ENCODE measurements at places on chromosomes 1 and 21.

DNA sequence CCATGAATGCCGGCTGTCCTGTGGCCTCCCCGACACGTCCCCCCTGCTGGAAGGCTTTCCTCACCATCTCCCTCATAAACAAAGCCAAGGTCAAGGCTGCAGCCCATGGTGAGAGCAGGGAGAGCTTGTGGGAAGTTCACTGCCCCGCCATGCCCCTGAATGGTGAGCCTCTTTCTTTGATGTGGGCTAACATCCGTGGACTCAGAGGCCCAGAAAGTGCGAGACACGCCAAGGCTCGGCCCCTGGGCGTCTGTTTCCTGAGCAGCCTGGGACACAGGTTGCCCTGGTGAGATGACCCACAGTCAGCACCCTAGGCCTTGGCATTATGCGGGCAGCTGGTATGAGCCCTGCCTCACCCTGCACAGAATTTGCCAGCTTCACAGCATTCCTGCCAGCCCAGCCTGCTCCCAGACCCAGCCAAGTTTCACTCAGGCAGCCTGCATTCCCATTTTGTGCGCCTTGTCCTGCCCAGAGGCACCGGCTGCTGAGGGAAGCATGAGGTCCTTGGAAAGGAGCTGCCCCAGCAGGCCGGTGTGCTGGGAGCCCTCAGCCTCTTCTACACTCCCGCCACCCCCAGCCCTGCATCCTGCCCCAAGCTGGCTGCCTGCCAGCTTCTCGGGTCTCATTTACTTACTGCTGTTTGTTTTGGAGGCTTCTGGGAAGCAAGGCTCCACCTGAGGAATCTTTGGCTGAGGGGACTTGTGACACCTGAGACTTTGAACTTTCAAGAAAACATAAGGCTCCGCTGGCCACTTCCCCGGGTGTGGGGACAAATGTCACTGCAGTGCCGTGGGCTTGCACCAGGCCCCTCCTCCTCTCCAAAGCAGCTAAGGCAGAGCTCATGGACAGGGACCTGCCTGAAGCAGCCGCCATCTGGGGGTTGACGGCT, 31.9 kb downstream of the NEK2 start:
- DNase-seq = peak; percentile 63

- DNase-seq = peak; percentile 24
Observed at GRCh38 chr1:85554630-85555327, 25.8 kb upstream of the CCN1 start.

DNA sequence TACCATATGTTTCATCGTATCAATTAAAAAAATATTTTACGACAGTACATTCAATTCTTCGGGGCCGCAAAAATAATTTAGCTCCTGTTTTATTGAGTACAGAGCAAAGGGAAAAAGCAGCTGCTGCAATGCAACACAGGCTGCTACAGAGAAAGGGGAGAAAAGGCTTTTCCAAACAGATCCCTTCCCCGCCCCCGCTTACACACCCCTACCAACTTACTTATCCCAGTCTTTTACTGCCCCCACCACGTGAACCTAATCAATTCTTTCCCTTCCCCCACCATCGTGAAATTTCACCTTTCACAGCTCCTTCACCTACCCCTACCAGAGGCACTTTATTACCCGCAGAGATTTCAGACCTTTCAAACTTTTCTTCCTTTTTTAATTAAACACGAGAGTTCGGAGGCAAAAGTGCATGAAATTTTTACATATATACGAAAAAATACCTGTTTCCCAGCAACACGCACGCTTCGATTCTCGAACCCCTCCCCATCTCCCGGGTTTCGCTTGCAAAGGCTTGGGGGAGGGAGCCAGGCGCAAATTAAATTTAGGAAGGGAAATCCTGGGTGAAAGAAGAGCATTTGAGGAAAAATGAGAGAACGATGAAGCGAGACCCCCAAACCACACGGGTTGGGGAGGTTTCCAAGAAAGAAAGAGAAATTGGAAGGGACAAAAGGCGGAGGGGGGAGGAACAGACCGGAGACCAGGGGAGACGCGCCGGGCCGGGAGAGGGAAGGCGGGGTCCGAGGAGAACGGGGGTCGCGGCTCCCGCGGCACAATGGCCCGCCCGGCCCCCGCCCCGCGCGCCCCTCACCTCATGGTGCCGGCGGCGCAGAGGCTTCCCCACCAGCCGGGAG, 823 bp downstream of the ENAH start:
- DNase-seq = no peak

DNA sequence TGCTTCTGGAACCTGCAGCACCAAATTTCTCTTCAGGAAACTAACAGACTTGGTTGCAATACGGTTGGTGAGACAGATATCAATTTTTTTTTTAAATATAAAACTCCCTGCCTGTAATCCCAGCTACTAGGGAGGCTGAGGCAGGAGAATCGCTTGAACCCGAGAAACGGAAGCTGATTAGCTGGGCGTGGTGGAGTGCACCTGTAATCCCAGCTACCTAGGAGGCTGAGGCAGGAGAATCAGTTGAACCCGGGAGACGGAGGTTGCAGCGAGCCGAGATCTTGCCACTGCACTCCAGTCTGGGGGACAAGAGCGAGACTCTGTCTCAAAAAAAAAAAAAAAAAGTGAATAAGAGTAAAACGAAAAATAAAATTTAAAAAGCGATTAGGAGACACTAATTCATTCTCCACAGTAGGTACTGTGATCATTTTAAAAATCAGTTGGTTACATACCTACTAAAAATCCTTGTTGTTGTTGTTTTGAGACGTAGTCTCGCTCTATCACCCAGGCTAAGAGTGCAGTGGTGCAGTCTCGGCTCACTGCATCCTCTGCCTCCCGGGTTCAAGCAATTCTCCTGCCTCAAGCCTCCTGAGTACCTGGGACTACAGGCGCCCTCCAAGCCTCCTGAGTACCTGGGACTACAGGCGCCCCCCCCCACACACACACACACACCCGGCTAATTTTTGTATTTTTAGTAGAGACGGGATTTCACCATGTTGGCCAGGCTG, 796 bp upstream of the RBM8A start:
- DNase-seq = no peak

- DNase-seq = no peak
Observed at GRCh38 chr1:167602840-167603239, 27.2 kb upstream of the RCSD1 start.

- no peak for DNase-seq
Observed at GRCh38 chr1:20660363-20660762, 806 bp downstream of the DDOST start.

DNA sequence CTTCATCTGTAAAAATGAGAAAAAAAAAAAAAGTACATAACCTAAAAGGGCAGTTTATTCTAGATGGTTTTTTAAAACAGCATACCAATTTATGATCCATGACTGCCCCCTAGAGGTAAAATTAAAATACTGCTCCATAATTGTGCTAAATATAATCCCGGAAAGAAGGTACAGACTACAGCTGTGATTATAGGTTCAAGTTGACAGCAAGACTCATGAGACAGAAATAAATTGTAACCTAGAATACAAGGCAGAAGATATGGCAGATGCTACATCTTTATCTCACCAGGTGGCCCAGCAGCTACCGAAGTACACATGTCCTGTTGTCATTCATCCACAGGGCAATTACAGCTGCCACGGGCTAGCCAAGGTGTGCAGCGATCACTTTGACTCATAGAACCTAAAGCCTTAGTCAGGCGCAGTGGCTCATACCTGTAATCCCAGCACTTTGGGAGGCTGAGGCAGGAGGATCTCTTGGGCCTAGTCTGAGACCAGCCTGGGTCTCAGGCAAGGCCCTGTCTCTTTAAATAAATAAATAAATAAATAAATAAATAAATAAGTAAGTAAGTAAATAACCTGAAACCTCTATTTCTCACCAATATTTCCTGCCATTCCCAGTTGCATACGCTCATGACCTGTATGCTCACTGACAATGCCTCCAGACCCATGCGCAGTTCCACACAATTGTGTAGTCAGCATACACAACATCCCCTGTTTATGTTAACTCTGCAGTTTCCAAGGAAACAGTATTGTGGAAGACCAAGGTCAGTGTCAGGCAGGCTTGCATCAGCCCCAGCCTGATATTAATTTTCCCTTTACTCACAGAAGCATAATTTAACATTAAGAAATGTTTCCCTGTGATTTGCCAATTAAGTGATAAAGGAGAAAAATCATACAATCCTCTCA, 18.3 kb upstream of the PPIE start:
- DNase-seq = peak; percentile 68

DNA sequence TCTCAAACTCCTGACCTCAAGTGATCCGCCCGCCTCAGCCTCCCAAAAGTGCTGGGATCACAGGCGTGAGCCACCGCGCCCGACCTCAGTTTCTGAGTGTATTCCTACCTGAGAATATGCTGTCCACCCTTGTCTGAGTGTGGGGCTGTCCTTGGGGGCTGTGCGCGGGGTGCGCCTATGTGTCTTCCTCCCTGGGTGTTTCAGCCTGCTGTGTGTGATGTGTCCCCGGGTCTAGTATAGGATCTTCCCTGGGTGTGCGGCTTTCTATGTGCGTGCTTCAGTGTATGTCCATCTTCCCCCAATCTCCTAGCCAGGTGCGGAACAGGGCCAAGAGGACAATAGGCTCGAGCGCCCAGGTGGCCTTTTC, 8.3 kb upstream of the ID3 start:
- DNase-seq = no peak

DNA sequence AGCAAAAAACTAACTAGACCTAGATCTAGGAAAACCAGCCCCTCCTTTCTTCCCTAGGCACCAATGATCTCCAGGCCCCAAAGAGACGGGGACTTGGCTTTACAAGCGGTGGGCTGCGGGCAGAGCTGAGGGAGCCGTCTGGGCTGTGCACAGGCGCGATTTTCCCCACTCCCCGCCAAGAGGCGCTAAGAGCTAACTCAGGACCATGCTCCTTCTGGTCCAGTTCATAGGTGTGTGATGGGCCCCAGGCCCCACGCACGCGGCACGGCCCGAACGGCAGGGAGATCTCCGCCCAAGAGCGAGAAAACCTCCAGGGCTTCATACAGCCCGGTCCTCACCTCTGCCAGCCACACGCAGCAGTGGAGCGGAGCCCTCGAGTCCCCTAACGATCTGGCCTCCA, 7.5 kb upstream of the GPR153 start:
- no peak for DNase-seq

GRCh38 chr1:21749859-21750468, 33.0 kb downstream of the USP48 start:
- DNase-seq = no peak

DNA sequence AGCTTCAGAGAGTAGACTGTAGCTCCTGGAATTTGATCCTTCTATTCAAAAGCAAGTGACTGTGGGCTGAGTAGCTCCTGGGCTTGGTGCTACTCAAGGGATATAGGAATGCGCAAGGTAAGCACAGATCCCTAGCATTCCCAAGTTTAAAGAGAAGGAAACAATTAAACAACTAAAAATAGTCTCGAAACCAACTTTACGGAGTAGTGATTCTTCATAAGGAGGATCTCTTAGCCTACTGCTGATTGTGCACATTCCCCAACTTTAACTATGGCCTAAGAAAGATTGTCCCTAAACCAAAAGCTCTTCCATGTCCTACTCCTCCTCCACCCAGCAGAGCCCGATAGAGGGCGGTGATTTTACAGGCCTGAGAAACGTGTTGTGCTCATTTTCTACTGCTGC, 226.5 kb upstream of the CAMK1G start:
- DNase-seq = no peak

DNA sequence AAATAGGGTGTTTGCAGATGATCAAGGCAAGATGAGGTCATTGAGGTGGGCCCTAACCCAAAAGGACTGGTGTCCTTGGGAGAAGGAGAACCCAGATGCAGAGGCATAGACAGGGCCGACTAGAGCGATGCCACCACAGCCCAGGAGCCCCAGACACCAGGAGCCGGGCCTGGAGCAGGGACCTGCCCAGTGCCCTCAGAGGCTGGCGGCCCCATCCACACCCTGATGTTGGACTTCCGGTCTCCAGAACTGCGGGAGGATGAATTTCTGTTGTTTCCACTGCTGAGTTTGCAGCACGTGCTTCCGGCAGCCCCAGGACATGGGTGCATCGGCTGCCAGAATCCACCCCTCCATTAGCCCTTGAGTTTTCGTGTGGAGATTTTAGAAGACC, 7.2 kb upstream of the ACTRT2 start:
- DNase-seq = no peak

- DNase-seq = no peak
Observed at GRCh38 chr1:182598296-182598695, 5.9 kb downstream of the RGS16 start.

- DNase-seq = no peak
Observed at GRCh38 chr1:232327899-232328298, 302.0 kb downstream of the SIPA1L2 start.

DNA sequence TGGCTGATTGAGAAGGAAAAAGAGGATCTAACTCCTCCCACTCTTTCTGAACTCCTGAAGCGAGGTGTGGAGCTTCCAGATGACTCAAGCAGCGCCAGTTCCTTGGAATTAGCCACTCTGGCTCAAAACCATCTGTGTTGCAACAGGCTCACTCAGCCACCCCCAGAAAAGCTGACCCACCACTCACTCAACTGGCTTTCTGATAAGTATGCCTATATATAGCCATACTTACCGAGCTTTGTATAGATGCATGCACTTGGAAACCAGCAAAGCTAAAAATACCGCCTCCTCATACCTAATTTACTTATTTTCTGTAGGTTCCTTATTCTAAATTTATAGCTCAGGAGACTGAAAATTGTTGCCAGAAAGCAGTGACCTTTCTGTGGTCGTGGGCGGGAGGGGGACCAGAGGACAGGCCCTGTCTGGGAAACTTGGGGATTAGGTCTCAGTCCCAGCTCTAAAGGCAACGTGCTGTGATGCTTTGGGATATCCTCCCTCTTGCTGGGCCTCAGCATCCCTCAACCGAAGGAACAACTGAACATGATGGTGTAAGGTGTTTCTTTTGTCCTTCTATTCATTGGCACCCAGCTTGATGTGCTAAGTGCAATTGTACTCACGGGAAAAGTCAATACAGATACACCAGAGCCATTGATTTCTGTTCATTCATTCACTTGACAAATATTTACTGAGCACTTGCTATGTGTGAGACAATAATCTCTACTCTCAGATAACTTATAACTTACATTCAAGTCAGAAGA, 65.7 kb downstream of the NENF start:
- no peak for DNase-seq

DNA sequence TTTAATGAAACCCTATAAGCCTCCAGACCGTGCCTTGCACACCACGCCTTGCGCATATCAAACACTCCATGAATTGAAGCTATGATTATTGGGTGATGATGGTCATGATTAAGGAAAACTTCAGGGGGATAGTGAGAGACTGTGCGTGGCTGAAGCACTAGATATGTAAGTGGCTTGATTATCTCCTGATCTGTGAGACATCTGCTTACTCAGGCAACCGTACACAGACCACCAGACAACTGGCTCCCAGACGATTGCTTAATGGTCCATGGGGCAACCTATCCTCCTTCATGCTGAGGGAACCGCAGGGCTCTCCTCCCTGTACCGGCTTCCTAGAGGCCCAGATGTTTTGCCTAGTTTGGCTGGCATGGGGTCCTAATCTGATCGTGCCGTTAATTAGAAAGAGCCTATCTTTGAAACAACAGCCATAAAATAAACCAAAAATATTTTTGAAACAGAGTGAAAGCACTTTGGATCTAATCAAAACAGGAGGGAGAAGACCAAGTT, 51.6 kb downstream of the IRF2BP2 start:
- no peak for DNase-seq

GRCh38 chr1:117059678-117060440, at the start of gene TTF2:
TSS of gene TTF2 (plus strand) at chr1:117060326. CDS start at chr1:117060347, 21 bp downstream.
- DNase-seq = peak; percentile 99

Measured in endothelial cell of umbilical vein (primary cell).